ENCODE measurements at places on chromosomes 5 and 9.

- H3K27ac ChIP-seq: no peak overlapping the region
- H3K4me1 ChIP-seq: peaks cover 6% of the 10 kb centered on the region
- peaks cover 5% of the 10 kb centered on the region for H3K36me3 ChIP-seq
- DNase-seq: no peak
These were observed 53.2 kb upstream of the ITGA1 start for GRCh38 chr5:52734557-52734956.

DNA sequence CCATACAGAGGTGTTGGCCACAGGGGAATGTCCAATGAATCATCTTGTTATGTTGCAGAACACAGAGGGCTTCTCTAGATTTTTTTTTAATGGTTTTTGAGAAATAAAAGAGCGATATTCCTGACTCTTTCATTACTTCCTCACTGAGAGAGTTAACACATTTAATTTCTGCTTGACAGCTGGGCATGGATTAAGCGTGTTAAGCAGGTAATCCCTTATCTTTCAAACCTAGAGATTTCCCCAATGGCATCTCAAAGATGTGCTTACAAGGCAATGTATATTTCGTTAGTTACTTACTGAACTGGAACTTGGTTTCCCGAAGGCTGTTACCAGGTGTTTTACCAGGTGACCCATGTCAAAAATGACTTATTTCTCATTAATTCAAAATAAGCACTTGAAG, 21.8 kb upstream of the ADCY2 start:
- peaks cover 2% of the 10 kb centered on the region for H3K27me3 ChIP-seq
- H3K36me3 ChIP-seq: no peaks in the 10 kb centered on the region
- DNase-seq: no peak
- peaks cover 4% of the 10 kb centered on the region for H3K4me1 ChIP-seq
- no peak overlapping the region for H3K27ac ChIP-seq

- no peak overlapping the region for H3K27ac ChIP-seq
- no peak overlapping the region for H3K4me3 ChIP-seq
- H3K27me3 ChIP-seq: peaks cover 99% of the 10 kb centered on the region
These were observed 2.0 kb upstream of the EBF1 start for GRCh38 chr5:159101685-159102084.

GRCh38 chr5:7742241-7742656, 108.7 kb downstream of the CFAP90 start:
- no peak overlapping the region for H3K27ac ChIP-seq
- no peaks in the 10 kb centered on the region for H3K36me3 ChIP-seq
- no peak overlapping the region for H3K4me3 ChIP-seq

GRCh38 chr5:178473854-178474253, 116.3 kb downstream of the COL23A1 start:
- no peak overlapping the region for H3K4me3 ChIP-seq
- peak overlapping the region; percentile 9 for H3K27ac ChIP-seq
- H3K27me3 ChIP-seq: peaks cover 4% of the 10 kb centered on the region
- H3K4me1 ChIP-seq: peaks cover 25% of the 10 kb centered on the region
- H3K36me3 ChIP-seq: no peaks in the 10 kb centered on the region

- no peak overlapping the region for H3K27ac ChIP-seq
- H3K4me1 ChIP-seq: peaks cover 2% of the 10 kb centered on the region
- no peaks in the 10 kb centered on the region for H3K27me3 ChIP-seq
- no peak overlapping the region for H3K4me3 ChIP-seq
- no peaks in the 10 kb centered on the region for H3K36me3 ChIP-seq
These were observed 632.3 kb upstream of the TLE4 start for GRCh38 chr9:78939311-78940065.

DNA sequence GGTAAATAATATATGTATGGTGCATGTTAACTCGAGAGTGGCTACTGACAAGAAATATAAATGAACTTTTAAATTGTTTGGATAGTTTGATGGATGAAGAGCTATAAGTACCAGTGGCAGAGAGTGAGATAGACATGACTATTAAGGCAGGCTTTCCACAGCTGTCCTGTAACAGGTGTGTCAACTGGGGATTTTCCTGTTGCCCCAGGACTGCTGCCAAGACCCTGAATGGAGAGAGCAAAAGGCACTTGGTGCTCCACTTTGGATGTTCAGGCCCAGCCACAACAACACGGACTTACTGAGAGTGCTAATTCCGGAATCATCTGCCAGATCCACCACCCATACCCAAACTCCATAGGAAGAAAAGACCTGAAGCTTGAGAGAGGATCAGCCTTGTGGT, 215.1 kb downstream of the SEC61B start:
- no peaks in the 10 kb centered on the region for H3K27me3 ChIP-seq
- no peak overlapping the region for H3K4me3 ChIP-seq
- H3K27ac ChIP-seq: no peak overlapping the region
- H3K4me1 ChIP-seq: peaks cover 12% of the 10 kb centered on the region
- no peak for DNase-seq

- peaks cover 5% of the 10 kb centered on the region for H3K36me3 ChIP-seq
- no peak overlapping the region for H3K4me3 ChIP-seq
- H3K4me1 ChIP-seq: no peaks in the 10 kb centered on the region
- DNase-seq: no peak
- no peaks in the 10 kb centered on the region for H3K27me3 ChIP-seq
- H3K27ac ChIP-seq: no peak overlapping the region
These were observed 233.6 kb upstream of the TRPC7 start for GRCh38 chr5:136598802-136599404.

DNA sequence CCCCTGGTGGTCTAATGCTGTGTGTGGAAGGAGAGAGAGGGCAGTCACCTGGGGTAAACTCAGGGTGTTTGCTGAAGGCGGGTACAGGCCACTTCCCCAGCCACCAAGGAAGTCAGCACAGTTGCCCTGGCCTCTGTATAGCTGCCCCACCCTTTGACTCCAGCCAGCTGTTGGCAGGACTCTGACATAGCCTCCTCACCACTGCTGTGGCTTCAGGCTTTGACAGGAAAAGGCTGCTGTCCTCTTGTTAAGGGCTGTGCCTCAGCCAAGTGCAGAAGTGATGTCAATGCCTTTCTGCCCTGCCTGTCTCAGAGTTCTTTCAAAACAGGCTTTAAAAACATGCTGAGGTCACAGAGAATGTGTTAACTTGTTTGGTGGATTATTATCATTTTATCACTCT, 487.2 kb upstream of the KLF4 start:
- no peak overlapping the region for H3K4me3 ChIP-seq
- no peaks in the 10 kb centered on the region for H3K36me3 ChIP-seq
- DNase-seq: no peak
- peaks cover 9% of the 10 kb centered on the region for H3K27me3 ChIP-seq

- DNase-seq: no peak
- no peak overlapping the region for H3K4me3 ChIP-seq
- peak overlapping the region; percentile 20 for H3K27ac ChIP-seq
These were observed 8.5 kb upstream of the TNFSF8 start for GRCh38 chr9:114938687-114939575.

GRCh38 chr5:98977723-98978122, 48.9 kb upstream of the CHD1 start:
- H3K27me3 ChIP-seq: no peaks in the 10 kb centered on the region
- H3K27ac ChIP-seq: no peak overlapping the region
- H3K4me1 ChIP-seq: no peaks in the 10 kb centered on the region
- no peak for DNase-seq
- H3K4me3 ChIP-seq: no peak overlapping the region

DNA sequence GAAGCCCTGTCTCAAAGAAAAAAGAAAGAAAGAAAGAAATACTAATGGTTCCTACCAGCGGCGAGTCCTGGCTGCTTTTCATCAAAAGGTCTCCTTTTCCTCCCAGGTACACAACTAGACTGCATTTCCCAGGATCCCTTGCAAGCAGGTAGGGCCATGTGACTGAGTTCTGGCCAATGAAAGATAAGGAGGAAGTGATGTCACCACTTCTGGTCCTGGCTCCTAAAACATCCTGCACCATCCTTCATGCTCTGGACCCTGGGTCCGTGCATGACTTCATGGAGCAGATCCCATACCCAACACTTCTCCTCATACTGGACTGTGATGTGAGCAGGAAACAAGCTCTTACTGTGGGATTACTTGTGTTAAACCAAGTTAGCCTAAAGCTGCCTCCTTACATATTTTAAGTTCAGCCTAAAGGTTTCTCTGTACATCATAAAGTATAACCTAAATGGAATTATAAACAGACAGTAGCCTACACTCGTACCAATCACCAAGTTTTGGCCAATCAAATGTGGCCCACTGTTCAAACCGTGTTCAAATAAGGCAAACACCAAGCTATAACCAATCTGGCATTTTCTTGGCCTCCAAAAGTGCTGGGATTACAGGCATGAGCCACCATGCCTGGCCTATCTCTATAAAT, 30.2 kb upstream of the FUBP3 start:
- DNase-seq: no peak
- H3K36me3 ChIP-seq: no peaks in the 10 kb centered on the region
- H3K4me1 ChIP-seq: no peaks in the 10 kb centered on the region

DNA sequence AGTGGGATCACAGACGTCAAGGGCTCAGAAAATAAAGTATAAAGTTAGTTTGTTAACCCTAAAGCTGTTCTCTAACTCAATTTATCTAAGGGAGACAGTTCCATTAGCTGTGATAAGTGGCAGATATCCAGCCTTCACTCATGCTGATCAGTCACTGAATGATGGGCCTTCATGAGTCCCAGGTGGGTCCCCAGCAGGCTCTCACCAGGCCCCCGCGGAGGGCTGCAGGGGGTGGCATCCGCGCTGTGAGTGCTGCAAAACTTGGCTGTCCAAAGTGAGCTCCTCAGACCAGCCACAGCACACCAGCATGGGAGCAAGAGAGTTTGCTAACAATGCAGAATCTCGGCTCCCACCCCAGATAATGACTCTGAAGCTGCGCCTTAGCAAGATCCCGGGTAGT, 187.2 kb downstream of the GNA14 start:
- no peak overlapping the region for H3K4me3 ChIP-seq
- no peaks in the 10 kb centered on the region for H3K36me3 ChIP-seq
- no peak overlapping the region for H3K27ac ChIP-seq
- H3K4me1 ChIP-seq: peaks cover 24% of the 10 kb centered on the region
- no peak for DNase-seq

DNA sequence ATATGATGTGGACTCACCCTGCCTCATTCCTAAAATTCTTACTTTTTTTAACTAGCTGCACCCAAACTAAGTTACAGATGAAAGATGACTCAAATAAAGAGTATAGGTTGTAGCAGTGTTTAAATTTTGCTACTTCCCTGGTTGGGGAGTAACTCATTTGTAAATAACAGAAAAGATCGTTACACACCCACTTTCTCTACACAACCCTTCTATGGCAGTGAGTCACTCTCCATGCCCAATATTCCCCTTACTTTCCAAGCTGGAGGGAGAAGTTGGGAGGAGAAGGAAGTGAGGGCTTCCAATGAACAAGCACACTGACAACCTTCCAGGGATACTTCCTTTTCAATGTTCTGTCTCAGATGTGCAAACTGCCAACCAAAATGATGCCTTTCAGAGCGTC, 1.9 kb downstream of the RASEF start:
- H3K27ac ChIP-seq: peak overlapping the region; percentile 52
- H3K36me3 ChIP-seq: no peaks in the 10 kb centered on the region
- H3K27me3 ChIP-seq: peaks cover 50% of the 10 kb centered on the region
- peaks cover 40% of the 10 kb centered on the region for H3K4me1 ChIP-seq

- H3K4me3 ChIP-seq: no peak overlapping the region
- H3K27me3 ChIP-seq: no peaks in the 10 kb centered on the region
- H3K27ac ChIP-seq: no peak overlapping the region
- DNase-seq: no peak
These were observed 77.7 kb downstream of the MEF2C start for GRCh38 chr5:88805151-88805784.

- peaks cover 3% of the 10 kb centered on the region for H3K4me1 ChIP-seq
- H3K36me3 ChIP-seq: no peaks in the 10 kb centered on the region
- DNase-seq: no peak
- H3K27ac ChIP-seq: no peak overlapping the region
- H3K4me3 ChIP-seq: no peak overlapping the region
These were observed 144.2 kb downstream of the PCSK1 start for GRCh38 chr5:96288845-96289185.

DNA sequence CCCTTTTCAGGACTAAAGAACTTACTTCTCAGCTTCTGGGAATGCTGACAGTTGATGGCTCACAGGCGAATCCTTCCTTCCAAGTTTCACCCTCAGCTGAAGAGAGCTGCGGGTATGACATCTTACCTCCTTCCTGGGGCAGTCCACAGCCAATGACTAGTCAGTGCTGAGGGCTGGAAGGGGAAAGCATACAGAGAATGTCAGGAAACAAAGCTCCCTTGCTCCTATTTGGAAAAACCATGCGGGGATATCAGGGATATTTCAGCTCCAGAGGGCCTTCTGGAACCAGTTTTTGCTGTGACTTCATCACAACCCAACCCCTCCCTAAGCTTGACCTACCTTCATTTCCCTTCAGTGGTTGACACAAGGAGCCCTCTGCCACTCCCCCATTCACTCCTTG, 15.7 kb downstream of the FTMT start:
- no peaks in the 10 kb centered on the region for H3K36me3 ChIP-seq
- no peak for DNase-seq
- H3K4me1 ChIP-seq: peaks cover 7% of the 10 kb centered on the region
- H3K27ac ChIP-seq: no peak overlapping the region
- no peak overlapping the region for H3K4me3 ChIP-seq
- no peaks in the 10 kb centered on the region for H3K27me3 ChIP-seq

GRCh38 chr5:126054577-126055347, 368.4 kb upstream of the GRAMD2B start:
- no peak overlapping the region for H3K4me3 ChIP-seq
- DNase-seq: no peak
- H3K36me3 ChIP-seq: no peaks in the 10 kb centered on the region
- peaks cover 27% of the 10 kb centered on the region for H3K4me1 ChIP-seq
- H3K27ac ChIP-seq: no peak overlapping the region
- peaks cover 18% of the 10 kb centered on the region for H3K27me3 ChIP-seq

GRCh38 chr5:103569313-103570060, 6.9 kb upstream of the NUDT12 start:
- H3K27me3 ChIP-seq: no peaks in the 10 kb centered on the region
- no peaks in the 10 kb centered on the region for H3K36me3 ChIP-seq
- peaks cover 17% of the 10 kb centered on the region for H3K4me1 ChIP-seq
- no peak for DNase-seq

GRCh38 chr5:175216991-175217390, 227.0 kb downstream of the DRD1 start:
- no peaks in the 10 kb centered on the region for H3K36me3 ChIP-seq
- DNase-seq: no peak
- peaks cover 6% of the 10 kb centered on the region for H3K27me3 ChIP-seq
- H3K4me1 ChIP-seq: peaks cover 23% of the 10 kb centered on the region

DNA sequence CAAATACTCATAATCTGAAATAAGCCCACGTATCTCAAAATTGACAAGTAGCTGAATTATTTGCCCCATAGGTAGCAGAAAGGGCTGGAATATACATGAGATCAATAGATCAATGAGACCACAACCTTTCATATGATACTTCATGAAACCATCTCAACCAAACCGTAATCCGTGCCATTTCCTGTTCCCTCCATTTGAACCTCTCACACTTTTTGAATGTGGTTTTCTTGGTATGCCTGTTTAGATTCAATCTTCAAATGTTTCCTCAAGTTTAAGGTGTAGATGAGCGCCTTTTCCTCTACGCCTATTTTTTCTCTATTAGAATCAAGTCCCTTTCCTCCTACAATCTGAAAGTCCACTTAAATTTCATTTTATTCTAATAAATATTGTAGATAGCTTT, 805.5 kb downstream of the EFNA5 start:
- H3K27ac ChIP-seq: no peak overlapping the region
- no peaks in the 10 kb centered on the region for H3K27me3 ChIP-seq
- no peak for DNase-seq
- no peaks in the 10 kb centered on the region for H3K36me3 ChIP-seq

Measured in mesothelial cell of epicardium (in vitro differentiated cells).